ENCODE measurements at places on chromosomes 7 and 10.

DNA sequence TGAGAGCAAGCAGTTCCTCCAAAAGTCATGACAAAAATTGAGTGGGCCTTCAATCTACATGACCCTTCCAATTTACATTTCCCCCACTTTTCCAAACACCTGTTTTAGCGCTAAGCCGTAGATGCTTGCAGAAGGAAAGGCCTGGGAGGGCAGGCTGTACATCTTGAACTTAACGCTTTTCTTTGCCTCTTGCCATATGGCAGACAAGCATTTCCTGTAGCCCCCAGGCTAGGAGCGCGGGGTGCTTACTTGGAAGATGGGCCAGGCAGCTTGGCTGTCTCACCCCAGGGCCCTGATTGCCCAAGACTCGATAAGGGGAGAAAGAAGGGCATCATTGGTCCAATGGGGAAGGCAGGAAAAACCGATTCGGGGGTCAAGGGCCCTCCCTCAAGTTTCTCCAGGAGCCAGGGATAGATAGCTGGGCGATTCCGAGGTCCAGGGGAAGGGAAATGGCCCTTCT, 1.8 kb downstream of the HOXA10 start:
- DNase-seq = no peak

DNA sequence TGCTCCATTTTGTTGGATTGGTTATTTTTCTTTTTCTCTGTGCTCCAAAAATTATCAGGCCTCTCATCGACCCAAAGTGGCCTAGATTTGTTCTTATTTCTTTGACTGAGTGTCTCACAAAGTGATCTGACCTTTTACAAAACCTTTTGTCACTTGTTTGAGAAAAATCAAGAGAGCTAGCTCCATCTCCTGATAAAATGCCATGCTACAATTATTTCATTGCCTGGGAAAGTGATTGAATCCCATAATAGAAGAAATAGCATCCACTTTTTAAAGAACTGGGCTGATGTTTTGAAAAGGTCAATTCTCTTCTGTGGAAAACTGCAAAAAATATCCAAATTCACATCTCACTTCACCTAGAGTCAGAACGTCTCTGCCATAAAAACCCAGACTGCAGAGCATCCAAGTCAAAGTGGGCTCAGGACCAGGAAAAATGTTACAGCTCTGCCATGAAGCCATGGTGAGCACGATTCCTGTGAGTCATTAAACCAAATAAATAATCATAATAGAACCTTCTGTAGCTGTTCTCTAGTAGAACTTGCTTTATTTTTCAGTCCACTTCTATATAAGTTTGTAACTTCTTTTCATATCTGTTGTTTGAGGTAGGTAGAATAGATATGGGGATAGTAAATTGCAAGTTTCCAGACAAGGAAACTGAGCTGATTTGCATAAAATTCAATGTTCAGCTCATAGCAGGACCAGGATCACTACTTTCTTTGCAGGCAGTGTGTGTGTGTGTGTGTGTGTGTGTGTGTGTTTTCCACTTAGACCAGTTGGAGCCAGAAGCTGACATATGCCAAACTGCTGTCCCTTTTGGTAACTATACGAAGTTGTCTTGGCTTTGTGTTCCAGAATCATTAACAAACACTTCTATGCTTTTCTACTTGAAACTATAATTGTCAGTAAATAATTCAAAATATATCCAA, 632.5 kb upstream of the ANKRD30A start:
- DNase-seq = no peak

- peak; percentile 95 for DNase-seq
Measured at GRCh38 chr7:158704524-158705233, at the start of gene NCAPG2. Gene NCAPG2 (minus strand): TSS chr7:158704804. CDS start chr7:158701899, 2,905 bp downstream.

- no peak for DNase-seq
Measured at GRCh38 chr7:150753826-150754603, 16.8 kb downstream of the GIMAP5 start.

DNA sequence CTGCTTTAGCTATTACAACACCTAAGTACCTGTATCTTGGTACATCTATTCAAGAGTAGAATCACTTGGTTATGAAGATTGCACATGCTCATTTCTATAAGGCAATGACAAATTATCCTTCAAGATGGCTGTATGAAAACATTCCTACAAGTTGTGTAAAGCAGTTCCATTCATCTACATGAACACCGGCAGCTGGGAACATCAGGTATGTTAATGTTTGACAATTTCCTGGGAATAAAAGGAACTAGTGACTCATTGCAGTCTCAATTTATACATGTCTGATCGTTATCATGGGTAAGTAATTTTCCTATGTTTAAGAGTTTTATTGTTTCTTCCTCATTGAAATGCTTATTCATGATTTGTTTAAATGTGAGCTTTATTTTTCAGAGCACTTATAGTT, 203.2 kb upstream of the SEMA3E start:
- DNase-seq = no peak

GRCh38 chr10:14184841-14185315, 145.8 kb downstream of the FRMD4A start:
- no peak for DNase-seq

- DNase-seq = no peak
Measured at GRCh38 chr7:11436316-11436715, 395.7 kb downstream of the THSD7A start.

- no peak for DNase-seq
Measured at GRCh38 chr7:137343281-137343841, at the start of gene PTN. Gene PTN (minus strand): TSS chr7:137343733. CDS start chr7:137254973, 88,760 bp downstream.

DNA sequence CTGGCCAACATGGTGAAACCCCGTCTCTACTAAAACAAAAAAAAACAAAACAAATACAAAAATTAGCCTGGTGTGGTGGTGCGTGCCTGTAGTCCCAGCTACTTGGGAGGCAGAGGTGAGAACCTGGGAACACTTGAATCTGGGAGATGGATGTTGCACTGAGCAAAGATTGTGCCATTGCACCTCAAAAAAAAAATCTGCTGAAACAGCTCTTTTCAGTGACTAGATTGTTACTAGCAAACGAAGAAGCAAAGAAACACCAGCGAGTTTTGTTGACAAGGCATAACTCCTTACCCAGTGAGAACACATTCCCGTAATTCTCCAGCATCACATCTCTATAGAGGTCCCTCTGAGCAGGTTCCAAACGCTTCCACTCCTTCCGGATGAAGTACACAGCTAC, 6.7 kb downstream of the ZNF3 start:
- no peak for DNase-seq

DNA sequence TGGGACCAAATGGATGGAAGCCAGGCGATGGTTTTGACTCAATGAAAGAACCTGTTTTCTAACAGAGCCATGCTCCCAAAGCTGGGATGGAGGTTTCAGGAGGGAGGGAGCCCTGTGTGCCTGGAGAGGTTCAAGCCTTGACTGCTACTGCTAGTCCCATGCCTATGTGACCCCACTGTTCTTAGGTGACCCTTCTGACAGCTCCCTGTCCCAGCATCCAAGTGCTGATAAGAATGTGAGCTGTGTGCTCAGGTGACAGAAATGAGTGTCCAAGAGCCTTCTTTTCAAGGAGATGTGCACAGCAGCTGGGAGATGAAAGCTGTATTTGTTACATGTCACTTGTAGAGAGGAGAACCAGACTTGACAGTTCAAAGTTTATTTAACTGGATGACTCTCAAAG, 595.4 kb downstream of the GALNT17 start:
- no peak for DNase-seq

GRCh38 chr7:151700586-151701165, 176.2 kb downstream of the PRKAG2 start:
- no peak for DNase-seq

GRCh38 chr10:58465629-58466028, 47.0 kb upstream of the BICC1 start:
- DNase-seq = no peak

DNA sequence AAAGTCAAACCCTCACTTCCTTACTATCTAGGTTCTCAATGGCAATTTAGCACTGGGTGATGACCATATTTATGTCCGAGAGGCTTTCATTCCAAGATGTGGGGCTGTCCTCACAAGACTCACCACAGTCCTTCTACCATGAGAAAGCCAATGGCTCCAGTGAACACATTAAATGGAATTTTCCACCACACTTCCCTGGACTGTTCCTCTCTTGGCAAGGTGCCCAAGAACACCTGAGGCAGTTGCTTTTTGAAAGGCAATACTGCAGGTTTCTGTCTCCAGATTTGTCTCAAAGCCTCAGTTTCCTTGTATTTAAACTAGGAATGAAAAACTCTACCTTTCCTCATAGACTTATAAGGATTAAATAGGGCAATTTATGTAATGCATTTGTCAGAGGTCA, 24.2 kb downstream of the AFAP1L2 start:
- DNase-seq = no peak

GRCh38 chr7:100895956-100896731, 456 bp upstream of the ACHE start:
- no peak for DNase-seq

GRCh38 chr7:101936223-101936610, 118.8 kb downstream of the CUX1 start:
- no peak for DNase-seq

DNA sequence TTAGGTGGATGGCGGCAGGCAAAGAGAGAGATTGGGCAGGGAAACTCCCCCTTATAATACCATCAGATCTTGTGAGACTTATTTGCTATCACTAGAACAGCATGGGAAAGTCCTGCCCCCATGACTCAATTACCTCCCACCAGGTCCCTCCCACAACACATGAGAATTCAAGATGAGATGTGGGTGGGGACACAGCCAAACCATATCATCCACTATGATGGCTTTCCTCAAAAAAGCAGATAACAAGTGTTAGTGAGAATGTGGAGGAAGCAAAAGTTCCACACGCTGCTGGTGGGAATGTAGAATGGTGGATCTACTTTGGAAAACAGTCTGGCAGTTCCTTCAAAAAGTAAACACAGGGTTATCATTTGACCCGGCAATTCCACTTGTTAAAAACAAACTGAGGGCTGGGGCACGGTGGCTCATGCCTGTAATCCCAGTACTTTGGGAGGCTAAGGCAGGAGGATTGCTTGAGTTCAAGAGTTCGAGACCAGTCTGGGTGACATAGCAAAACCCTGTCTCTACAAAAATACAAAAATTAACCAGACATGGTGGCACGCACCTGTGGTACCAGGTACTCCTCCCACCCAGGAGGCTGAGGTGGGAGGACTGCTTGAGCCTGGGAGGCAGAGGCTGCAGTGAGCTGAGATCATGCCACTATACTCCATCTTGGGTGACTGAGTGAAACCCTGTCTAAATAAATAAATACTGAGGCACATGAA, 161.4 kb upstream of the EEPD1 start:
- no peak for DNase-seq

DNA sequence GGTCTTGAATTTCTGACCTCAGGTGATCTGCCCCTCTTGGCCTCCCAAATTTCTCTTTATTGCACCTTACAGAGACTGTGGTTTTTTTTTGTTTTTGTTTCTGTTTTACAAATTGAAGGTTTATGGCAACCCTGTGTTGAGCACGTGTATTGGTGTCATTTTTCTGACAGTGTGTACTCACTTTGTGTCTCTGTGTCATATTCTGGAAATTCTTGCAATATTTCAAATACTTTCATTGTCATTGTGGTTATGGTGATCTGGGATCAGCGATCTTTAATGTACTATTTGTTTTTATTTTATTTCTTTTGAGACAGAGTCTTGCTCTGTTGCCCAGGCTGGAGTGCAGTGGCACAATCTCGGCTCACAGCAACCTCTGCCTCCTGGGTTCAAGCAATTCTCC, 89.8 kb downstream of the PRTFDC1 start:
- DNase-seq = no peak

- DNase-seq = no peak
Measured at GRCh38 chr7:77765906-77766800, 32.1 kb downstream of the TMEM60 start.

DNA sequence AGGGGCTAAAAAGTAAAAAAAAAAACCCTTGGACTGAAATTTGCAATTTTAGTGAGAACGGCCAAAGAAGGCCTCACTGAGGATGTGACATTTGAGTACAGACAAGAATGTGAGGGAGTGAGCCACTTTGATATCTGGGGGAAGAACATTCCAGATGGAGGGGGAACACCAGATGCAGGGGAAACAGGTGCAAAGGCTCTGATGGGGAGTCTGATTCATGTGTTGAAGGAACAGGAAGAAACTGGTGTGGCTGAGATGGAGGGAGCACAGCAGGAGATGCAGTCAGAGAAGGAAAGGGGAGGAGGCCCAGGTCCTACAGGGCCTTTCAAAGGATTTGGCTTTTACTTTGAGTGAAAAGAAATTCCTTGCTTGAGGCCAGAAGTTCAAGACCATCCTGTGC, 615.7 kb upstream of the NRP1 start:
- no peak for DNase-seq

- no peak for DNase-seq
Measured at GRCh38 chr7:47801423-47801822, 146.8 kb downstream of the PKD1L1 start.

GRCh38 chr7:111718886-111719285, 156.6 kb upstream of the IMMP2L start:
- DNase-seq = no peak

DNA sequence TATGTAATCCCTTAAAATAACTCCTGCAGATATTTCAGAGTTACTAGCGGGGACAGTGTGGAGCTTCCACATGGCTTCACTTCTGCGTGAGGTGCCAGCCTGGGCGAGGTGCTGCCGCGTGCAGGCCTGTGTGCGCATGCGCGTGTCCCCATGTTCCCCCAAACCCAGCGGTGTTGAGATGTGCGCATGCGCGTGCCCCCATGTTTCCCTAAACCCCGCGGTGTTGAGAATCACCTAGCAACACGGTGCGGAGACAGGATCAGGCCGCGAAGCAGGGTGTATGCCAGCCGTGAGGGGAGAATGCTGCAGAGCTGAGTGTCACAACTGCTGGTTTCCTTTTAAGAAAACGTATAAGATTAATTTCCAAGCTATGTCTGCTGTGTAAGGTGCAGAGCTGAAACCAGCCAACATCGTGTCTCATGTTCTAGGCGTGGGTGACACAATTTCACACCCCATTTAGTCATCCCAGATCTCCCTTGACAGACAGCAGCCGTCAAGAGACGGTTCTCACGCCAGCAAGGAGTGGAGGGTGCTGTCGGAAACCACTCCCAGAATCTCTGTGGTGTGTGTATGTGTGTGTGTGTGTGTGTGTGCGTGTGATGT, 71.9 kb upstream of the ADARB2 start:
- DNase-seq = no peak

DNA sequence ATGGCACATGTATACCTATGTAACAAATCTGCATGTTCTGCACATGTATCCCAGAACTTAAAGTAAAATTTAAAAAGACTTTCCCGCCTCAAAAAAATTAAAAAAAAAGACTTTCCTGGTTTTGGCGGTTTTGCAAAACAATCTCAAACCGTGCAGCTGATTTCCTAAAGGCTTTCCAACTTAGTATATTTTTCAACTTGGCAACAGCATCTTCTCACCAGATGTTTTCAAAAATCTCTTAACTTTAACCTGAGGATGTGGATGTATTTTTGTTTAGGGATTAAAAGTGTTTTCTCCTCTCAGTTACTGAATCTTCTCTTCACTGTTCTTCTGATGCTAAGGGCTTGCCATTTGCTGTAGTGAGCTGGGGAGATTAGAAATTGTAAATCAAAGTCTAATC, 96.5 kb upstream of the PLPP4 start:
- no peak for DNase-seq

- DNase-seq = no peak
Measured at GRCh38 chr10:100504096-100504495, 15.6 kb downstream of the SEC31B start.

Data from tibial nerve (tissue), 4 donors.